AG08395 (cell line): ENCODE measurements at places on chromosomes 1 and 21.

GRCh38 chr1:30200161-30200560, 523.2 kb downstream of the MATN1 start:
- DNase-seq: no peak

GRCh38 chr1:84181350-84182005, 37.4 kb downstream of the PRKACB start:
- DNase-seq: no peak

DNA sequence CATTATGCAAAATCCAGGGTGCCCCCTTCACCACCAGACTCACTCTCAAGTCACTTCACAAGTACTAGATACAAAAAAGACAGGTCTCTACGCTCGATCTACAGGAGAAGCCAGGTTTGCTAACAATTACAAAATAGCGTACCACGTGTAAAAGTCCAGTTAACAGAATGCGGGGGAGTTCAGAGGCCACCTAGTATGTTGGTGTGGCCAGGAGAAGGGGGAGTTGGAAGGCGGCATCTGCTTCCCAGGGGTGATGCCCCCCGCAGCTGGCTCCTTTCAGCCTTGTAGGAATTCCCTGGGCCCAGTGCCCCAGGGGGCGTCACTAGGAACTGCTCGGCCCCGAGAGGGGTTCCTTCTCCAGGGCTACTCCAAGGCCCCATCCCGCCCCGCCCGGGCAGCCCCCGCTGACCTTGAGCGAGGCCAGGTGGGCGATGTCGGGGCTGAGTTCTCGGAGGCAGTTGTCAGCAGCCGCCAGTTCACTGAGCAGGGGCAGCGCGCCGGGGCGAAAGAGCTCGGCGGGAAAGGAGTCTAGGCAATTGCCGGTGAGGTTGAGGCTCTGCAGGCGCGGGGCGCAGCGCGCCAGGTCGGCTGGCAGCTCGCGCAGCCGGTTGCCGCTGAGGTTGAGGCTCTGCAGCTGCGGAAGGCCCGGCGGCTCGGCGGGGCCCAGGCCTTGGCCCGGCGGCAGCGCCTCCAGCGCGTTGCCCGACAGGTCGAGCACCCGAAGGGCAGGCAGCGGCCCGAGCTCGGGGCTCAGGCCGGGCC, 664 bp downstream of the LRRC47 start:
- DNase-seq: no peak

DNA sequence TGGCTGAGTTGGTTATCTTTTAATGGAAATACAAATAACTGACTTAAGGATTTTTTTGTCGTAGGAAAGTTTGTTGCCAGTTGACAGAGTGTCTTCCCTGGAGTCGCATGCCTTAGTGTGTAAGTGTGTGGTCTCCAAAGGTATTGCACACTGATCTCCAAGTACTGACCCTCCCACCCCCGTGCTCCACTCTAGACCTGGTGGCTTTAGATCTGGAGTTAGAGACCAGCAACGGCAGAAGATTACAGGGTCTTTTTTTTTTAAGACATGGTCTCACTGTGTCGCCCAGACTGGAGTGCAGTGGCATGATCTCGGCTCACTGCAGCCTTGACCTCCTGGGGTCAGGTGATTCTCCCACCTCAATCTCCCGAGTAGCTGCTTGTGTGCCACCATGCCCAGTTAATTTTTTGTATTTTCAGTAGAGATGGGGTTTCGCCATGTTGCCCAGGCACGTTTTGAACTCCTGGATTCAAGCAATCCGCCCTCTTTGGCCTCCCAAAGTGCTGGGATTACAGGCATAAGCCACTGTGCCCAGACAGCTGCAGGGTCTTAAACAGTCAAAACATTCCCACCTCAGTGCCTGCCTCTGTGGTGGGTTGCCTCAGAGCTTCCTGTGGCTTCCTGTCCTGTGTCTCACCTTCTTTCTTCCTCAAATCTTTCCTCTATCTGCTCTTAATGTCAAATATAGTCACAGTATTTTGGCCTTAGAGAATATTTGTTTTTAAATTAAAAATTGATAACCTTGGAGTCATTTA, 6.9 kb downstream of the TRAPPC10 start:
- no peak for DNase-seq

GRCh38 chr1:211628417-211628816, 47.0 kb downstream of the NEK2 start:
- DNase-seq: no peak

DNA sequence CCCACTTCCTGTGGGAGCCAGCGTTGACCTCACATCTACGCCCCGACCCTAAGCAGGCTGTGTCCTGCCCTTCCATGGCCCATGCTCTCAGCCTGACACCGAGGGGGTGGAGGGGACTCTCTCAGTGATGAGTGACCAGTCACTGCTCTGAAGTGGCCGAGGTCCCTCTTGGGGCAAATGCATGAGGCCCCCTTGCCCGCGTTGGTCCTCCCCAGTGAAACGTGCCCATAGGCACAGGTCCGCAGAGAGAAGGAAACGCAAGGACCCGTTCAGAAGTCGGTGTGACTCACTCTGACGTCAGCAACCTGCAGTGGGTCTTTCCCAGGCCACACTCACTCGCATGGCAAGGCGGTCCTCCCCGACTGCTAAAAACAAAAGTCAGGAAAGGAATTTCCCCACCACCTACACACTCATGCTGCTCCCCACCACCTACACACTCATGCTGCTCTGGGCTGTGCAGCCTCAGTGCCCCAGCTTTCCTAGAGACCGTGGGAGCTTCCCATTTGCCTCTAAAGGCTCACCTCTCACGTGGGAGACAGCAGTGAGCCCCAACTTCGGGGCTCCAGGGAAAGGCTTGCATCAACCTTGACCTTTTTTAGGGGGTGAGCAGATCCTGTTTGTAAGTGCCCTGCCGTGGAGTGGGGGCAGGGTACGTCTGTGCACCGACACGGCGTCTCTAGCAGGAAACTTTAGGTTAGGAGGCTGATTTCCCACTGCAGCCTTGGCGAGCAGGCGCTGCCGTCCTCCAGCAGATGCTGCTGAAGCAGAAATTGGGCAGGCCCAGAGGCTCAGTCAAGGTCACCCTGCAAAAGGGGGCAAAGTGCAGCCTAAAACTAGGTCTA, 11.4 kb downstream of the UBASH3A start:
- DNase-seq: no peak
